Activated naive CD4-positive, alpha-beta T cell treated with Interleukin-2 at 50 U/mL for 16 hours (primary cell): ENCODE measurements at places on chromosomes 3 and 15.
A peak's percentile ranks its signal among the peaks of the same experiment; 100 is the strongest.

DNA sequence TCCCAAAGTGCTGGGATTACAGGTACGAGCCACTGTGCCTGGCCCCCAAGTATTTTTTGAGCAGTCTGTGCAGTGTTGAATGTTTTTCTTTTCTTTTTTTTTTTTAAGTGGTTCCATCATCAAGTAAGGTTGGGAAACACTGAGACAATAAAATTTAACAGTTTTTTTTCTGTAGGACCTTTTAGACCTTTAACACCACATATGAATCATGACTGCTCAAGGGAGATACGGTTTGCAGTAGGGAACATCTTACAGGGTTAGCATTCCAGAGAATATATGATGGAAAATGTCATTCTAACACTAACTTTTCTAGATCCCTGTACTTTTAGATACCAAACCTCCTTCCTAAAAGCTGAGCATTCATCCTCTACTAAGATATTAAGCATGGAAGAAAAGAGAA lies 41.7 kb downstream of the SNX4 start:
- DNase-seq = no peak

- no peak for DNase-seq
Measured at GRCh38 chr15:91946581-91947292, 93.2 kb downstream of the SLCO3A1 start.

- DNase-seq = no peak
Measured at GRCh38 chr3:127608362-127608718, 10.1 kb downstream of the MCM2 start.

DNA sequence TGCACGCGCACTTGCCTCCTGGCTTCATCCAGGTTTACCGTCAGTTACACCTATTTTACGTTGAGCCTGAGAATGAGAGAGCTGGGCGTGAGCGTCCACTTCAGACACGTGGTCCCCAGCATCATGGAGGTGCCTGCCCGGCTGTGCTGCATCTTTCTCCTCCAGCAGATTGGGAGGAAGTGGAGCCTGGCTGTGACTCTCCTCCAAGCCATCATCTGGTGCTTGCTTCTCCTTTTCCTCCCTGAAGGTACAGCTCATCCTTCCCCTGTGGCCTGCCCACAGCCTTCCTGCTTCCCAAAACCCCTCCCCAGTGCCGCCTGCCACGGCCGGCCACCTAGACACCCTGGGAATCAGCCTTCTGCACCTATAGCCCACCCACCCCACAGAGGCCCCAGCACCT lies 31.6 kb downstream of the SLC22A14 start:
- DNase-seq = no peak

GRCh38 chr3:152595975-152596821 lies 238.7 kb upstream of the P2RY1 start:
- DNase-seq = no peak

- no peak for DNase-seq
Measured at GRCh38 chr3:72591522-72592421, 256.5 kb downstream of the SHQ1 start.

- DNase-seq = no peak
Measured at GRCh38 chr3:139476348-139476747, at the start of gene RBP2. Gene RBP2, minus strand, starts transcription at chr3:139476516. Its CDS starts 57 bp downstream, at chr3:139476459.

- DNase-seq = no peak
Measured at GRCh38 chr15:39095218-39095879, 485.5 kb upstream of the THBS1 start.

- no peak for DNase-seq
Measured at GRCh38 chr3:128879991-128880390, 571 bp downstream of the ACAD9 start.

- DNase-seq = no peak
Measured at GRCh38 chr3:171890398-171890797, 47.2 kb downstream of the TMEM212 start.

- DNase-seq = no peak
Measured at GRCh38 chr15:73424506-73424905, 18.5 kb upstream of the REC114 start.

GRCh38 chr15:50117431-50118027 lies 1.5 kb downstream of the ATP8B4 start:
- DNase-seq = no peak

GRCh38 chr3:156489462-156489911 lies 65.4 kb downstream of the SSR3 start:
- no peak for DNase-seq

GRCh38 chr15:70559265-70560239 lies 203.8 kb downstream of the UACA start:
- DNase-seq = peak; percentile 59

DNA sequence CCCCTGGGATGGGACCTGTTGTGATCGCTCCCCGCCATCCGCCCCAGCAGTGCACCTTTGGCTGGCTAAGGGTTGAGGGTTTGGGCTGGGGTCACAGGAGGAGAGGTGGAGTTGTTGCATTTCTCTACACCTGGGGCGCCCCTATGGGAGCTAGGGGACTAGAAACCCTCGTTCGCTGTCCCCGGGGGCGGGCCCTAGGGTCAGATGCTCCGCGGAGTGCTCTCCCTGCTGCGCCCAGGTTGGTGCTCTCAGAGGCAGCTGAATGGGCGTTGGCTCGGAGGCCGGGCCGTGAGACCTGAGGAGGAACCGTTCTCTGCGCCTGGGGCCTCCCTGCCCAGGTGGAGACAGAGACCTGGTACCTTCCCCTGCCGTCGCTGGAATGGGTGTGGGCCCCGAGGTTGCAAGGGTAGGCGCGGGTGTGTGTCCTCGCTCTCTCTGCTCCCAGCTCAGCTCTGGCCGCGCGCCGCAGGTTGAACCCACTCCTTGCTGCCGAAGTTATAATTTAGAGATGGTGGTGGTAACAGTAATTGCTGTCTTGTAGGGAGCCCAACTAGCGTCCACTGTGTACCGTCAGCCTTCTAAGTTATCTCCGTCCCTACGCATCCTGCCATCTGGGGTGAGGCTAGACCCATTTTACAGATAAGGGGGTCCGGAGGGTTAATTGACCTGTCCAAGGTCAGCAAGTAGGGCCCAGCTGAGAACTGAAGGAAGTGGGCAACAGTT lies 965 bp downstream of the FLNB start:
- peak; percentile 37 for DNase-seq

GRCh38 chr15:33722005-33722672 lies 246.2 kb upstream of the CHRM5 start:
- no peak for DNase-seq
